Metanephros (tissue), 2 donors: ENCODE measurements at places on chromosomes 3 and 15. TPM values are rescaled to one million over a fixed set of nuclear protein-coding genes. Genes with fewer than 3 reads are reported as not detected.

The SGO1 gene
- total RNA-seq, result 4.0 TPM

The CPNE4 gene
- total RNA-seq, result 0.53 TPM

The PDCD6IP gene
- total RNA-seq, result 194 TPM

The IDH2 gene
- total RNA-seq, result 191 TPM

The SCG3 gene
- not detected for total RNA-seq

The GOLGA6L22 gene
- not detected for total RNA-seq

The PIK3R4 gene
- total RNA-seq, result 50.5 TPM

The CIDEC gene
- 0.18 TPM for total RNA-seq

The MBNL1 gene
- 123 TPM for total RNA-seq

The DOCK3 gene
- 0.88 TPM for total RNA-seq

The MAN2C1 gene
- 186 TPM for total RNA-seq

The WDR93 gene
- total RNA-seq, result 1.6 TPM

The GOLGA6D gene
- not detected for total RNA-seq

The FSIP1 gene
- 1.2 TPM for total RNA-seq

The FAM43A gene
- total RNA-seq, result 19.6 TPM

The SSUH2 gene
- total RNA-seq, result 4.4 TPM

The KNG1 gene
- total RNA-seq, result 116 TPM

The TUSC7 gene
- total RNA-seq, result not detected

The SPATA12 gene
- not detected for total RNA-seq

The SLC2A2 gene
- 15.0 TPM for total RNA-seq

The SUSD5 gene
- 4.4 TPM for total RNA-seq

The SH2D7 gene
- total RNA-seq, result not detected

The MB21D2 gene
- total RNA-seq, result 16.9 TPM

The PTX3 gene
- total RNA-seq, result 5.1 TPM

The CDHR4 gene
- 0.35 TPM for total RNA-seq

The EFCAB12 gene
- total RNA-seq, result 2.3 TPM

The ILDR1 gene
- total RNA-seq, result 6.4 TPM

The SYNPR gene
- total RNA-seq, result not detected

The CCR1 gene
- 4.3 TPM for total RNA-seq

The FBN1 gene
- total RNA-seq, result 189 TPM

The SLC9C1 gene
- 1.5 TPM for total RNA-seq

The EXD1 gene
- total RNA-seq, result not detected

The CCDC9B gene
- total RNA-seq, result 6.3 TPM

The HRG gene
- 0.88 TPM for total RNA-seq

The RETNLB gene
- total RNA-seq, result not detected

The IQSEC1 gene
- 55.4 TPM for total RNA-seq

The IFT80 gene
- total RNA-seq, result 36.3 TPM

The GOLGA6C gene
- not detected for total RNA-seq

The GOLGA6L10 gene
- total RNA-seq, result 7.0 TPM

The EPHB3 gene
- total RNA-seq, result 45.3 TPM

The LRRC31 gene
- total RNA-seq, result not detected

The CGNL1 gene
- 40.1 TPM for total RNA-seq

The LDHAL6B gene
- total RNA-seq, result not detected

The SLC7A14 gene
- 2.9 TPM for total RNA-seq

The NEDD4 gene
- total RNA-seq, result 15.3 TPM
